ENCODE measurements at places on chromosomes 5 and 9.

DNA sequence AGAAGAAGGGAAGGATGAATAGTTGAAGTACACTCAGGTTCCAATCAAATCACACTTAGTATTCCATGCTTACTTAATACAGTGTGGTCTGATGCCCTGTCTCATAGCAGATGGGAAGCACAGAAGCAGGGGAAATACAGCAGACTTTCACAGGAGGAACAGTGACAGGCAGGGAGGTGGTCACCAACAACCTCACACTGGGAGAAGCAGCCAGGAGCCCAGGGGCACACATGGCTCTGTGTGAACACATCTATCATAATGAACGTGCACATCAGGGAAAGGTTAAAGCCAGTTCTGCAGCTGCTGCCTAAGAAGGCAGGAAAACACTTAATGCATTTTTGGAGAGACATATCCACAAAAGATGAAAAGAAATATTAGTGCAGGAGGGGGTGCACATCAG is 312.3 kb downstream of the MED10 start:
- DNase-seq, result no peak

- DNase-seq, result no peak
These were observed at the start of gene NPR2 for GRCh38 chr9:35791297-35791921. Gene NPR2, plus strand, starts transcription at chr9:35791591. Its CDS starts 818 bp downstream, at chr9:35792409.

GRCh38 chr5:124843596-124843899 is 97.1 kb upstream of the ZNF608 start:
- DNase-seq, result no peak

GRCh38 chr5:156230887-156231286 is 96.1 kb upstream of the SGCD start:
- DNase-seq, result no peak

DNA sequence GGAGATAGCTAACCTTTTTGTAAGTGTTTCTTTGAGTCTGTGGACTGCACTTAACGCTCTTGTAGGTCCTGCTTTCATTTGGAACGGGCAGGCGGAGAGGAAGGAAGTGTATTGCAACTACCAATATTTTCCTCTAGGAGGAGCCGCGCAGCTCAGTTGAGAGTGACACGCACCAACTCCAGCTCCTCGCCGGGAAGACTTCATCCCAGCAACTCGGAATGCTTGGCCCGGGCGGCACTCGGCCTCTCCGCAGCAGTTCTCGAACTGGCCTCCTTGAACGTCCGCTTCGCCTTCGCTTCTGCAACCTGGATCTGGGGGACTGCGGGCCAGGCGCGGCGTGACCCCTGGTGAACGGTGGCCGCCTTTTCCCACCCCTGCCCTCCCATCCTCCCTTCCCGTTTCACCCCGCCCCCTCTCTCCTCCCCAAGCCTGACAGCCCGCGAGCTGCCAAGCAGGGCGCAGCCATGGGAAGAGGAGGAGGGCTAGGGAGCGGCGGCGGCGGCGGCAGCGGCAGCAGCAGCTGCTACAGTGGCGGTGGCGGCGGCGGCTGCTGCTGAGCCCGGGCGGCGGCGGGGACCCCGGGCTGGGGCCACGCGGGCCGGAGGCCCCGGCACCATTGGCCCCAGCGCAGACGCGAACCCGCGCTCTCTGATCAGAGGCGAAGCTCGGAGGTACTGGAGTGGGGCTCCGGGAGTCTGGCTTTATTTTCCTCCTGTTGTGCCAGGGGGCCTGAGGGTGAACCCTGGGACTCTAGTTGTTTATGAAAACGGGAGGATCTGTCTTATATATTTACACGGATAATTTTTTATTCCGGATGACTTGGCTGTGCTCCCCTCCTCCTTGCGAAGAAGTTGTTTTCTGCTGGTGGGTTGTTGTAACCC is at the start of gene GHR:
Gene GHR, plus strand, starts transcription at position 155 of the 881 bp plus-strand sequence. CDS start 142,436 bp downstream, outside the sequence.
- DNase-seq, result no peak

- DNase-seq, result no peak
These were observed 471.3 kb downstream of the MTRR start for GRCh38 chr5:8340261-8340660.

DNA sequence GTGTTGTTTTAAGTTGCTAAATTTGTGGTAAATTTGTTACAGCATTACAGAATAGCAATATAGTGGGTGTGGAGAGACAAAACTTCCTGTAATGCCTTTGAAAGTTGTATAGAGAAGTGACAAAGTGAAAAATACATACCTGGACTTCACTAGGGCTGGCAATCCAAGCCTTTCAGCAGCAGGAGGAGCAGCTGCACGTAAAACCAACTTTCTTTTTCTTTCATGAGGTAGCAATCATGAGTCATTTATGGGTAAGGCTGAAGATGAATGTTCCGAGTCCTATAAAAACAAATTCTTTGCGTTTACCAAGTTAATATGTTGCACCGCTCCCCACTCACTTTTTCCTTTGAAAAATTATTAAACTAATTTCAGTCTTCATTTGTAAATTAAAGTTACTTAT is 1138.2 kb downstream of the TAF11L14 start:
- no peak for DNase-seq

DNA sequence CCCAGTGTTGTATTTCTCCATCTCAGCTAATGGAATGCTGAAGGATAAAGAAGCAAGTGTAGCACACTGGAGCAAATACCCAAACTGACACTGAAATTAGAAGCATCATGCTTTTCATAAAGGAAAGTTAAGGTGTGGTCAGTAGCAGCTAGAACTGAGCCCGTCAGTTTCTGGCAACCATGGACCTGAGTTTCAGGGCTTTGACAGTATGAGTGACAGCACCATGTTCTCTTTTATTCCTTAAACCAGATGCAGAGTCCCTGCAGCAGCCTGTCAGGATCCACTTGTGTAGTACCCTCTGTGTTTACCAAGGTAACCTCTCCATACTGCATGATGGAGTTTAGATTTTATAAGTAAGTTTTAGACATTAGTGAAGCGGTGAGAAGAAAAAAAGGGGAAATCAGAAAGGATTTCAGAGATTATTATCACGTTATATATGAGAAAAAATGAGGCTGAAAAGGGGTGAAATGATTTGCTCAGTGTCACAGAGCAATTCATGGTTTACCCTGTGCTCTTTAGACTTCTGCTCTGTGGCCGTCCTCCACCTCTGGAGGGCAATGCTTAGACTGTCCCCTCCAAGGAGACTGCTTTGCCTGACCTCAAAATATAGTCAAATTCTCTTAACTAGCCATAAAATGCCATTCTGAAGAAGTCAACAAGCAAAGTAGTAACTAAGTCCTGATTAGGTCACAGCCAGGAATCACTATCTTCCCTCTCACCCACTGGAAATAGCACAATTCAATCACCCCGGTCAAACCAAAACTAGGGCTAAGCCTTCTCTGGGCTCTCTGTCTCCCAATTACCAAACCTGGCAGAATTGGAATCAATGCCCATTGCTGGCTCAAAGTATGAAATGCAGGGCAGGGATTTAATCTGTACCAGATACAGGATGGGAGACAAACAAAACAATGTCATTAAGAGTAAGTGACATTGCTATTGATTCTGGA is 10.5 kb upstream of the MYOT start:
- DNase-seq, result no peak
